Activated naive CD8-positive, alpha-beta T cell treated with anti-CD3 and anti-CD28 coated beads for 36 hours (primary cell): ENCODE measurements at places on chromosomes 12 and 14. TPM values are rescaled to one million over a fixed set of nuclear protein-coding genes. Genes with fewer than 3 reads are reported as not detected.

The DNAH10 gene
- total RNA-seq: 0.06 TPM

DNA sequence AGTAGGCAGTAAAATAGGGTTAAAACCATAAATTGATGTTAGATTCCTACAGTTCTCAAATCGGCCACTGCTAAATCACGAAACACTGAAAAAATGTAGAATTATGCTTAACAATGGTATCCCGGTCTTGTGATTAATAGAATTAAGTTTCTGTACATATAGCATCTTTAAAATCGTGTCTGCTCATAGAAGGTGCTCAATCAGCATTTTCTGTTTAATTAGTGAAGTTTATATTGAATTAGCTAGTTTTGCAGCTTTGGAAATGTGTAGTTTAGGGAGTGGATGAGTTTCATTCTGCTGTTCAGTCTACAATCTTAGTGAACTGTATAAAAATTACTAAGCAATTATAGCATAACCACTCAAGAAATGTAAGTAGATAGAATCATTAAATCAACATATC lies 1075.8 kb upstream of the FLRT2 start:
- no peak for DNase-seq

GRCh38 chr12:88453323-88453722 lies 126.9 kb downstream of the KITLG start:
- no peak for DNase-seq

GRCh38 chr12:85390266-85390665 lies 110.2 kb downstream of the ALX1 start:
- no peak for DNase-seq
